ENCODE measurements at places on chromosomes 3 and 15. TPM values are rescaled to one million over a fixed set of nuclear protein-coding genes. Genes with fewer than 3 reads are reported as not detected.

CCR4 gene
- total RNA-seq, result 0.14 TPM

P2RY12 gene
- 0.32 TPM for total RNA-seq

LSAMP gene
- 1.9 TPM for total RNA-seq

LEKR1 gene
- 1.9 TPM for total RNA-seq

ZNF662 gene
- total RNA-seq, result 14.4 TPM

SPATA16 gene
- not detected for total RNA-seq

EXD1 gene
- not detected for total RNA-seq

CELF6 gene
- 3.8 TPM for total RNA-seq

MITF gene
- 56.1 TPM for total RNA-seq

FBN1 gene
- total RNA-seq, result 47.9 TPM

DPPA2 gene
- total RNA-seq, result not detected

LMAN1L gene
- total RNA-seq, result 0.60 TPM

AMT gene
- 15.8 TPM for total RNA-seq

ARGFX gene
- total RNA-seq, result not detected

HTR3E gene
- total RNA-seq, result 0.16 TPM

SPSB4 gene
- 0.10 TPM for total RNA-seq

TPRA1 gene
- total RNA-seq, result 24.2 TPM

SOX14 gene
- not detected for total RNA-seq

ROPN1 gene
- 2.0 TPM for total RNA-seq

MKRN3 gene
- 3.6 TPM for total RNA-seq

CPN2 gene
- not detected for total RNA-seq

SERPINI2 gene
- not detected for total RNA-seq

CADM2 gene
- 0.67 TPM for total RNA-seq

GOLGA6D gene
- not detected for total RNA-seq

LDHAL6B gene
- not detected for total RNA-seq

CP gene
- total RNA-seq, result 13.4 TPM

GUCA1C gene
- not detected for total RNA-seq

TM4SF4 gene
- total RNA-seq, result 7.1 TPM

EXOG gene
- total RNA-seq, result 7.1 TPM

TRH gene
- total RNA-seq, result not detected

LRRC2 gene
- total RNA-seq, result 2.8 TPM

PARP16 gene
- 12.4 TPM for total RNA-seq
